ENCODE measurements at places on chromosomes 3 and 15. TPM values are rescaled to one million over a fixed set of nuclear protein-coding genes. Genes with fewer than 3 reads are reported as not detected.

- H3K27me3 ChIP-seq, result no peaks in the 10 kb centered on the region
- no peak for DNase-seq
- H3K4me3 ChIP-seq, result no peak overlapping the region
- no peak overlapping the region for H3K27ac ChIP-seq
Observed at GRCh38 chr3:58020783-58021071, 12.5 kb downstream of the FLNB start.

DNA sequence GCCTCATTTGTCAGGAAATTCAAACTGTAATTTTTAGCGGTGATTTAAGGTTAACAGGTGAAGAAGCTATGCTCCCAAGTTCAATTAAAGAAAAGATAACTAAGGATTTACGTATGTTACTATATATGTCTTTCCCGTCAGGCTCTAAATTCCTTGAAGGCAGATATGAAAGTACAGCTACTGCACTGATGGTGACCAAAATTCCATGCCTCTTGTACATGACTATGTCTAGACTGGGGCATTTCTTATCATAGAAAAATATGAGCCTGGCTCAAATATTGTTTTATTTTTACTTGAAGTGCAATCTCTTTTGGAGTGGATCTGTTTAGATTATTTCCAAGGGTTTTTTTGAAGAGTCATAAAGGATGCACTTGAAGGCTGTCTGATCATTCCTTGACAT lies 647.1 kb upstream of the KCNMB2 start:
- no peaks in the 10 kb centered on the region for H3K4me1 ChIP-seq
- H3K27ac ChIP-seq, result no peak overlapping the region
- no peaks in the 10 kb centered on the region for H3K27me3 ChIP-seq

GRCh38 chr15:67125589-67126502 lies 60.4 kb downstream of the SMAD3 start:
- peaks cover 81% of the 10 kb centered on the region for H3K4me1 ChIP-seq
- no peaks in the 10 kb centered on the region for H3K36me3 ChIP-seq
- H3K27ac ChIP-seq, result peak overlapping the region; percentile 80
- peak; percentile 44 for DNase-seq
- no peaks in the 10 kb centered on the region for H3K27me3 ChIP-seq

DNA sequence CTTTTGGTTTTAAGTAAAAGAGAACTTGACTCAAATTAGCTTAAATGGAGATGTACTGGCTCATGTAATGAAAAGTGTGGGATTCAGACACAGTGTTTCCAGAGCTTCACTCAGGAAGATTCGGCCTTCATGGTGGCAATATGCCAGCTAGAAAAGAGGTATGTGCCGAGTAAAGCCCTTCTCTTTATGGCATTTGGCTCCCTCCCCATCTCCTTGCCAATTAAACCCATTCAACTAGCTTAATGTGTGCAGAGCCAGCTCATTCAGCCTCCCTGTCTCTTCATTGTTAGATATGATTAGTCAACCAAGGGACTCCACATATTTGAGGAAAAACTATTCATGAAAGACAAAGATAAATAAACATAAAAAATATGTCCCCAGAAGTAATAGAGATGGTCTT lies 15.0 kb upstream of the TRANK1 start:
- no peak overlapping the region for H3K27ac ChIP-seq
- no peaks in the 10 kb centered on the region for H3K36me3 ChIP-seq
- H3K4me1 ChIP-seq, result peaks cover 4% of the 10 kb centered on the region
- H3K4me3 ChIP-seq, result no peak overlapping the region

- H3K27me3 ChIP-seq, result no peaks in the 10 kb centered on the region
- H3K4me3 ChIP-seq, result no peak overlapping the region
- H3K4me1 ChIP-seq, result peaks cover 74% of the 10 kb centered on the region
- no peak for DNase-seq
- H3K36me3 ChIP-seq, result peaks cover 5% of the 10 kb centered on the region
- H3K27ac ChIP-seq, result no peak overlapping the region
Observed at GRCh38 chr3:170372190-170372879, 14.8 kb downstream of the SKIL start.

GRCh38 chr15:27272427-27272826 lies 301.4 kb downstream of the GABRG3 start:
- H3K4me3 ChIP-seq, result no peak overlapping the region
- no peak overlapping the region for H3K27ac ChIP-seq
- DNase-seq, result no peak
- H3K36me3 ChIP-seq, result no peaks in the 10 kb centered on the region

DNA sequence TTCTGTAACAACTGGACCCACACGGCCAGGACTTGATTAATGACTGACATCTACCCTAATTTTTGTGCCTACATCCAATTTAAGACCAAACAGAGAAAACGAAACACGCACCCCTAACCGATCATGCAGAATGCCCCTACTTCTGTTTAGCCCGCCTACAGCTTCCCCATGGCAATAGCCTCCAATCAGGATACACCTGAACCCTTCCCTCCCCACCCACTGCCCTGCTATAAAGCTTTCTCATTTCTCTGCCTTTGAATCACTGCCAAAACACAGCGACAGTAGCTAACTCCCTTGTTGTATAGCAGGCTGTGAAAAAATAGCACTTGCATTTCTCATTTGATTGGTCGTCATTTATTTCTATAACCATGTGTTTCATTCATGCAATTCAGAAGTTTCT lies 45.2 kb upstream of the DPPA4 start:
- no peaks in the 10 kb centered on the region for H3K36me3 ChIP-seq
- H3K27me3 ChIP-seq, result no peaks in the 10 kb centered on the region
- no peaks in the 10 kb centered on the region for H3K4me1 ChIP-seq
- no peak overlapping the region for H3K27ac ChIP-seq

GRCh38 chr3:31354373-31354772 lies 178.4 kb upstream of the STT3B start:
- no peak for DNase-seq
- no peaks in the 10 kb centered on the region for H3K27me3 ChIP-seq
- H3K36me3 ChIP-seq, result no peaks in the 10 kb centered on the region

GRCh38 chr15:28125673-28126651 lies 26.8 kb upstream of the OCA2 start:
- peak; percentile 80 for DNase-seq
- H3K27ac ChIP-seq, result no peak overlapping the region
- H3K36me3 ChIP-seq, result peaks cover 83% of the 10 kb centered on the region
- no peaks in the 10 kb centered on the region for H3K4me1 ChIP-seq
- H3K27me3 ChIP-seq, result no peaks in the 10 kb centered on the region
- no peak overlapping the region for H3K4me3 ChIP-seq

DNA sequence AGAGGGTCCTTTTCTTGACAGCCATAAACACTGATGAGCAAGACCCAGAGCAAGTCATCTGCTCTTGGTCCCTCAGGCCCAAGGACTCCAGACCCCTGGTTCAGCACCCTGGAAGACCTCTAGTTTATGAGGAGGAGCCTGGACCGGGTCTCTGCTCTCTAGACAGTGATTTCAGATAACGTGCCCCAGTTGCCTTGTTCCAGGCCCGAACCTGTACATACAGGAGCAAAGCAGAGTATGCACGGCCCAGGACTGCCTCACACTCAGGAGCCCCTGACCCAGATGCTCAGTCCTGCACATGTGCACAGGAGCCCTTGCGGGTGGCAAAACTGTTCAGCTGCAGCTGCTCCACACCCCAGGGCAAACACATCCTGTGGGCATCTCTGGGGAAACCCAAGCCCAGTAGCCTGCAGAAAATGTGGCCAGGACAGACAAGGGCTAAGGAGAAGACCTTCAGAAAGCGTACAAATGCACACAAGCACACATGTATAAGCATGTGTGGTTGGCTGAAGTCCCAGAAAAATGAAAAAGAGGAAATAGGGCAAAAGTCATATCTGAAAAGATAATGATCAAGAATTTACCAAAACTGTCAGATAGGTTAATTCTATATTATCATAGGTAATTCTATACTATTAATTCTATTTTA lies 59.9 kb upstream of the CORO2B start:
- H3K4me3 ChIP-seq, result no peak overlapping the region
- no peak overlapping the region for H3K27ac ChIP-seq

DNA sequence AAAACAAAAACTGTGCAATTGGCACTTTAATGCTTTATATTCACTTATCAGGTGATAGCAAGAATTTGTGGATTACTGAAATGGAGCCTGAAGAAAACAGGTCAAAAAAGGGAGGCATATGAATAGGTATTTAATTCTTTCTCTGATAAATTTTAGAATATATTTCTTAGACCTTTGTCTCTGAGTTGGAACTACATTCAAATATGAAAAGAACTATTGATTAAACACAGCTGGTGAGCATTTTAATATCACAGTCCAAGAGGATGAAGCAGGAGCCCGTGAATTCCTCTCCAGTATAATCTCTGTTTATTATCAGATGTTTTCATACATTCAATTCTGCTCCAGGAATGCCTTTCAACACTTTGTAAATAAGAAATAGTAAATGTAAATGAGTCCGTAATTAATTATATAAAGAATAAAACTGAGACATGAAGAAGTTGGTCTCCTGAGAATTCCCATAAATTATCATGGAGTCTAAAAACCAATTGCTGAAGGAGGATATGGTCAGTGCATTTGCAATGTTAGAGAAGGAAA lies 86.3 kb upstream of the ARHGEF26 start:
- H3K27ac ChIP-seq, result no peak overlapping the region
- no peak for DNase-seq
- no peaks in the 10 kb centered on the region for H3K36me3 ChIP-seq
- no peaks in the 10 kb centered on the region for H3K27me3 ChIP-seq
- no peaks in the 10 kb centered on the region for H3K4me1 ChIP-seq

GRCh38 chr3:160012108-160012507 lies 23.5 kb downstream of the IL12A start:
- no peak for DNase-seq
- no peak overlapping the region for H3K4me3 ChIP-seq
- H3K27ac ChIP-seq, result no peak overlapping the region
- no peaks in the 10 kb centered on the region for H3K4me1 ChIP-seq
- no peaks in the 10 kb centered on the region for H3K27me3 ChIP-seq

DNA sequence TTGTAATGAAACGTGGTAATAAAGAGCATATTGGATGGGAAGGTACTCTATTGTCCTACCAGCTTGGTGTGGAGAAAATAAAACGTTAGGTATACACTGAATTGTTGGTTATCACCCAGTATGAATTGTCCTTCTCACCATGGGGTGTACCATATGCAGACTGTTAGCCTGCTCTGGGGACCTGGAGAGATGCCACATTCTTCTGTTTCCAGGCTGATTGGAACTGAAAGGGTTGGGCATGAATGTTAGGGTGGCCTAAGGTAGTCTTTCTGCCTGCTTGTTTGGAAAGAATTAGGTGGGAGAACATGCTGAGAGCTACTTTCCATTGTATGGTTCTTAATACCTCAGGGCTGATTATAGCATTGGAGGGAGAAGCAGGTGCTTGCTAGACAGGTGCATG lies 340.6 kb downstream of the PTPRG start:
- H3K27me3 ChIP-seq, result no peaks in the 10 kb centered on the region
- no peak for DNase-seq
- H3K27ac ChIP-seq, result no peak overlapping the region
- no peaks in the 10 kb centered on the region for H3K36me3 ChIP-seq
- H3K4me1 ChIP-seq, result peaks cover 24% of the 10 kb centered on the region

DNA sequence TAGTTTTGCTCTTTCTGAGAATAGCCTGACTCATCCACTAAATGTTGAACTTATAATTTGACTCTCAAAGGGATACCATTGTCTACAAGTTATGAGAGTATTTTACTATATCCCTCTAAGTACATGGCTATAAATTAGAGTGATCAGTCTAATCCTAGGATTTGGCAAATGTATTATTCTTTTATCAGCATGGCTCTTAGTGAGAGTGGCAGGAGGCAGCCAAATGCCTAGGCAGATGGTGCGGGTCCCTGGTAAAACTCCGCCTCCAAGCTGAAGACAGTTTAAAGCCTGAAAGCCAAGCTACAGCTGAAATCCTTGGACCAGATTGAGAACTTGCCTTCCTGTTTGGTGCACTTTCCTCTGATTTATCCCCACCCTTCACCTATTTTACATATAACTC lies 631.8 kb downstream of the SQOR start:
- H3K4me3 ChIP-seq, result no peak overlapping the region
- no peak for DNase-seq
- H3K36me3 ChIP-seq, result no peaks in the 10 kb centered on the region
- no peaks in the 10 kb centered on the region for H3K4me1 ChIP-seq
- H3K27ac ChIP-seq, result no peak overlapping the region

- H3K27ac ChIP-seq, result no peak overlapping the region
- DNase-seq, result no peak
- H3K4me3 ChIP-seq, result no peak overlapping the region
- H3K27me3 ChIP-seq, result no peaks in the 10 kb centered on the region
- H3K4me1 ChIP-seq, result no peaks in the 10 kb centered on the region
- no peaks in the 10 kb centered on the region for H3K36me3 ChIP-seq
Observed at GRCh38 chr3:80770106-80771074, 991.1 kb downstream of the GBE1 start.

- H3K27me3 ChIP-seq, result no peaks in the 10 kb centered on the region
- no peaks in the 10 kb centered on the region for H3K4me1 ChIP-seq
- no peak for DNase-seq
- no peak overlapping the region for H3K4me3 ChIP-seq
- no peak overlapping the region for H3K27ac ChIP-seq
Observed at GRCh38 chr15:59707619-59708018, 18.5 kb upstream of the BNIP2 start.

GRCh38 chr3:128167973-128168674 lies 14.8 kb downstream of the EEFSEC start:
- no peaks in the 10 kb centered on the region for H3K36me3 ChIP-seq
- no peaks in the 10 kb centered on the region for H3K4me1 ChIP-seq
- no peak for DNase-seq
- no peak overlapping the region for H3K4me3 ChIP-seq
- H3K27me3 ChIP-seq, result no peaks in the 10 kb centered on the region

CHRM5 gene
- not detected for total RNA-seq

ASB7 gene
- 8.2 TPM for total RNA-seq

CHAC1 gene
- total RNA-seq, result 2.3 TPM

CLDN11 gene
- not detected for total RNA-seq

KBTBD13 gene
- total RNA-seq, result 0.18 TPM

CCDC13 gene
- total RNA-seq, result 17.8 TPM

CATSPER2 gene
- 3.5 TPM for total RNA-seq

HGD gene
- total RNA-seq, result 19.6 TPM

PSTPIP1 gene
- total RNA-seq, result 75.4 TPM

SEMA6D gene
- 6.2 TPM for total RNA-seq

KNG1 gene
- not detected for total RNA-seq

FEZF2 gene
- total RNA-seq, result not detected

LYZL4 gene
- total RNA-seq, result not detected

SELENOT gene
- 324 TPM for total RNA-seq

GMNC gene
- not detected for total RNA-seq

IGF2BP2 gene
- 303 TPM for total RNA-seq

PLA2G4D gene
- not detected for total RNA-seq

LMAN1L gene
- 83.5 TPM for total RNA-seq

Measured in stomach (tissue), 19 donors.